NCI-H748 treated with DMSO at 0.1 percent for 48 hours (cell line): ENCODE measurements at places on chromosomes 4 and X.

DNA sequence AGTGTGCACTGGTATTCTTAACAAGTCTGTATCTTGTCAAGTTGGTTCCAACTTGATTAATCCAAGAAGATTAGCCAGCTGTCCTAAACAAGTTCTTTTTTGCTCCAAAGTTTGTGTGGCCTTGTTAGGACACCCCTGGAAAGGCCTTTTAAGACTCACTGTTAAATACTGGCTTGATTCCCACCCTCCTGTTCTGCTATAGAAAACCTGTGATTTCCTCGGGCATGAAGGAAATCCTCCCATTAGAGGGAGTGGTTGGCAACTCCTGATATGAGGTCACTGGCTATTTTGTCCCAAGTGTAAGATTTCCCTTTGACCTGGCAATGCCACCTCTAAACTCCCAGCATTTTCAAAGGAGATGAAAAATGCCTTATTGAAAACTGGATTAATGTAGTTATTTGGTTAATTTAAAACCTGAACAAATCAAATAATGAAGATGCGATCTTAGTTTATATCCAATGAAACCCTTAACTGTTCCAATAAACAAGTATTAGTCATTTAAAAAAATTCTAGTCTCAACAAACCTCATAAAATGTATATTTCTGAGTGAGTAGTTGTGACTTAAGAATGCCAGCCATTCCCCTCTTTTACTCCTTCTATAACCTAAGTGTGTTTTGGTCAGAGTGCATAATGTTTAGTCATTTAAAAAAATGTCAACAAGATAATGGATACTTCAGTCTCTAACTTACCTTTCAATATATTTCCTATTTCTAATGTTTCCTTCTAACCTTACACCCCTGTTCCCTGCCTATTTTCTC is 94.4 kb downstream of the NPNT start:
- no peak for DNase-seq

DNA sequence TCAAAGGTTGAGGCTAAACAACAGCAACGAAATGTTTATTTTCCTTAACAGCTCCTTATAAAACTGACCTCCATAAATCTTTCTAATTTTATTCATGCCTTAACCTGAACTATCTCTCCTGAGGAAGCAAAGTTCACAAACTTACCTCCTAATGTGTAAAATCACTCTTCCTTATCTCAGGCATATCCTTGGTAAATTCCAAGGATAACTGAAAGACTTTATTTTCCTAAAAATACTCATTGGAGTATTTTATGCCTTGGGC is 197.4 kb downstream of the NWD2 start:
- DNase-seq, result no peak

GRCh38 chr4:112897543-112897942 is 151.9 kb upstream of the ANK2 start:
- DNase-seq, result no peak

DNA sequence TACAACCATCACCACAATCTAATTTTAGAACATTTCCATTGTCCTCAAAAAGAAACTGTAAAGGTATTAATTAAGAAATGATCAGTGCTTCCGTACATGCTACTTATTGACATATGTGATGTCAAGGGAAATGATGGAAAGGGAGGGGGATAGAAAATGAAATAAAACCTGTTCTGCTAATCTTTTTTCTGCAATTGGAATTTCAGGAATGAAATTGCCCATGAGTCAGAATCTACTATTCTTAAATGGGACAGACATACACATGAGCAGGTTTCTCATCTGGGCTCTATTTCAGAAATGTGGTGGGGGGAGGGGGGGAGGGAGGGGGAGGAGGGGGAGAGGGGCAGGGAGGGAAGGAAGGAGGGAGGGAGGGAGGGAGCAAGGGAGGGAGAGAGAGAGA is 91.0 kb downstream of the SHROOM4 start:
- DNase-seq, result no peak

DNA sequence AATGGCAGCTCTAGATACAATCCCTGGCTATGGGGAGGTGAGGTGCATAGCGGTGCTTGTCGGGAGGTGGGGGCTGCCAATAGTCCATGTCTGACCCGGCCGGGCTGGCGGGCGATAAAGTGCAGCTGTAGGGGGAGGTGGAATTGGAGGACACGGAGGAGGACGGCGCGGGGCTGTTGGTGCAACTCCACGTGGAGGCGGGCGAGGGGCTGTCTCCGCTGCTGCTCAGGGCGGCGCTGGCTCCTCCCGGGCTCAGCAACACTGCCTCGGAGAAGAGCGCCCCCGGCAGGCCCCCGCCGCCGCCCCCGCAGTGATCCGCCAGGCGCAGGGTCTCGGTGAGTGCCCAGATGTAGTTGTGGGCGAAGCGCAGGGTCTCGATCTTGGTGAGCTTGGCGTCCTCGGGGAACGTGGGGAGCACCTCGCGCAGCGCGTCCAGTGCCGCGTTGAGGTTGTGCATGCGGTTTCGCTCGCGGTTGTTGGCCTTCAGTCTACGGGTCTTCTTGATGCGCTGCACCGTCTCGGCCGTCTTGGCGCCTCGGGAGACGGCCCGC is 1.3 kb downstream of the NEUROG2 start:
- no peak for DNase-seq

GRCh38 chr4:11624370-11624769 is 195.7 kb upstream of the HS3ST1 start:
- no peak for DNase-seq

- DNase-seq, result no peak
Observed at GRCh38 chr4:79540143-79540542, 132.1 kb upstream of the GK2 start.

- DNase-seq, result no peak
Observed at GRCh38 chrX:130846746-130847145, 56.3 kb downstream of the ENOX2 start.

GRCh38 chr4:26736621-26737020 is 124.0 kb upstream of the STIM2 start:
- no peak for DNase-seq

DNA sequence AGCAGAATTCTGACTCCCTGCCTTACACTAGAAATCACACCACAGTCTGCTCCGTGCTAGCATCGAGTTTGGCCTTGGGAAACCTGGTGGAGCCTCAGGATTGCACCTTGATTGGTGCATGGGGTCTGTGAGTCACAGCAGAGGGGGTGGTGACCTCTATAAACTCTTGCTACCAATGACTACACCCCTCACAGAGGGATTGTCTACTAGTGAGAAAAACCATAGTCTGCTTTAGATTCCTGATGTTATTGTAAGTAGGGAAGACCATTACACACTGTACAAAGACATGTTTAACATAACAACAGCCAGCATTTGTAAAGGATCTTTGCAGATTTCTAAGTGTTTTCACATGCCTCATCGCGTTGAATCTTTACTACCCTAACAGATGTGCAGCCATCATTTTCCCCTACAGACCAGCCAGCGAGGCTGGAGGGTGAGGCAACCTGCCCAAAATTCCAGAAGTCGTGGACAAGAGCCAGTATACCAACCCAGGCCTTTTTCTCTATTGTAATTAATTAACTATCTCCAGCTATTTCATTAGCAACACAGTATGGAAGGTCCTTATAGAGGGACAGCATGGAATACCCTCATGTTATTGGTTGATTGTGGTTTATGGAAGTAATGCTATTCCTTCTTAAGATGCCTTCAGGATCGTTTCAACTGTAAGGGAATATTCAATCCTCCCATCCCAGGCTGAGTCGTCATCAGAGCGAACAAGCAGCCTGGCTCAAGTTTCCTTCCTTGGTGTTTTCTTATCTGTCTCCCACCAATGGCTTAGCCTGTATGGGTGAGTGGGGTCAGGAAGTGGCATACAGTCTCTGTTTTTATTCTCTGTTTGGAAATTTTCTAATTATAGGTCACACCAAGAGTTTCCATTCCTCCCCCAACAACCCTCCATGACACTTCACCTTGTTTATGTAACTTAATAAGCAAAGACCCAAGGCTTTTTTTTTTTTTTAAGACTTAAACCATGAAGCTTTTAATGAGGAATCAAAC is 55.9 kb upstream of the KDR start:
- no peak for DNase-seq

- no peak for DNase-seq
Observed at GRCh38 chr4:182065255-182065654, 177.9 kb upstream of the TENM3 start.

- no peak for DNase-seq
Observed at GRCh38 chrX:155535866-155536265, 76.9 kb downstream of the TMLHE start.

DNA sequence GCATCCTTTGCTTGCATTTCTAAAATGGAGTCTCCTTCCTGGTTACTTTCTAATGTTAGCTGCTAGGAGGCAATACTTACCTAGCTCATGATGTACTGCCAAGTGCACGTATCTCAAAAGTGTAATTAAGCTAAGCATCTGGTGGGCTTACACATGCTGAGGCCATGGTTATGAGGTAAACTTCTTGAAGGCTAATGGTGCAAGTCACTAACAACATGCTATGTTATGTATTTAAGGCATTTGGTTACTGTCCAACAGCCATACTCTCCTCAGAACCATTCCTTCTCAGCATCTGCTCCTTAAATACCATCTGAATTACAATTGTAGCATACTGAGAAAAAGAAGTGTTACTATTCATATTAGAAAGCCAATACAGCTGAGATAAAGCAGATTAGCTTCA is 318.6 kb upstream of the BMP3 start:
- DNase-seq, result no peak

DNA sequence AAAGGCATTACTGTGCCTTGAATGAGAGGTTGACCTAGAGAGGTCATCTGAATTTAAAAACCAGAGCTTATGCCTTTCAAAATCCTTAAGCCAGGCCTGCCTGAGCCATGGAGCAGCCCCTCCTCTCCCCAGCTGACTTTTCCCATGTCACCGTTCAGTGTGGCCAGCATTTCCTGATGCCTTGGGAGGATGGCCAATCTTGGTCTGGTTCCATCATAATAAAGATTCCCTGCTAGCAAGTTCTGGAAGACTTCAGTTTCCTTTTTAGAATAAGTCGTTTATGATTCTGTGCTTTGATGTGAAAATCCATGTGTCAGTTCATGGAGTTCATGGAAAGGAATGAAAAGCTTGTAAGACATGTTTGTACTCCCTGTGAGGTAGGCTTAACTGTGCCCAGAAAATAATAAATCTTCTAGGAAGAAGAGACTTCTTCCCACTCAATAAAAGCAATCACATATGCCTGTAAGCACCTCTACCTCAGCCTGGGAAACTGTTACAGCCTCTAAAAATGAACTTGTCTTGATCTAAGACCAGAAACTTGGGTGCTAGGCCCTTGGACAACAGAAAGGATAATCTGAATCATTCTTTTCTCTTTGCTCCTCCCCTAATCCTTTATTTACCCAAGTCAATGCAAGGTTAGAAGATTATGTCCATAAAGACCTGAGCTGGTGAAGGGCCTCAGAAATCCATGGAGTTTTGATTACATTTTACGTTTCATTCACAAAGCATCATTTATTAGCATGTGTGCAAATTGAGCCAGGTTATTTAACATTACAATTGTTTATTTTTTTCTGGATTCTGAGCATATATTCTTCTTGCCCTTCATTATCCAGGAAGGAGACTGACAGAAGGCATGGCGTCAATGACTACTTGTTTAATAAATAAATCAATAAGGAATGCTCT is 84.0 kb upstream of the TBC1D9 start:
- DNase-seq, result no peak

DNA sequence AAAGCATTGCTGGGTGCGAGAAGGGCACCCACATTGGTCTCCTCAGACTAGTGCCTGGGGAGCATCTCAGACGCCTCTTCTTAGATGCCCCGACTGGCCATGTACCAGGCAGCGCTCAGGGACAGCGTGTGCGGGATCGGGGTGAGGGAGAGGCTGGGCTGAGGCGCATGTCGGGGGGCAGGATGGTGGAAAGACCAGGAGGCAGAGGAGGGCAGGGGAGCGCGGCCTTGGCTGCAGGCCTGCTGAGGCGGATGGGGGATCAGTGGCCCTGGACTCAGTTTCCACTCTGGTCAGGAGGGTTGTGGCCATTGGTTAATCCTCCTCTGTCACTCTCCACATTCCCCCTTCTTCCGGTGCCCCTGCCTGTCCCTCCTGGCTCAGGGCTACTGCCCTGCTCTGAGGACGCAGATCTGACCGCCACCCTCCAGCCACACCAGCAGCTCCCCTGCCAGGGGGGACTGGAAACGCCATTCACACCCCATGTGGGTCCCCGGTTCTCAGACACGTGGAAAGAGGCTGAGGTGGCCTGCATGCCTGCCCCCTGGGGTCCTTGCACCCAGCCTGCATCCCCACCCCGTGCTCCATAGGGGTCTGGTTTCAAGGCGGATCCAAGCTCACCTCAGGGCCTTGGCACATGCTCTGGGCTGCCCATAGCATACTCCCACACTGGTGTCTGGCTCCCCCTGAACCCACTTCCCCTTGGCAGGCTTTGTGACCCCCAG is 105.9 kb downstream of the CPZ start:
- DNase-seq, result no peak

- DNase-seq, result no peak
Observed at GRCh38 chr4:155722816-155723499, 35.9 kb upstream of the GUCY1B1 start.

DNA sequence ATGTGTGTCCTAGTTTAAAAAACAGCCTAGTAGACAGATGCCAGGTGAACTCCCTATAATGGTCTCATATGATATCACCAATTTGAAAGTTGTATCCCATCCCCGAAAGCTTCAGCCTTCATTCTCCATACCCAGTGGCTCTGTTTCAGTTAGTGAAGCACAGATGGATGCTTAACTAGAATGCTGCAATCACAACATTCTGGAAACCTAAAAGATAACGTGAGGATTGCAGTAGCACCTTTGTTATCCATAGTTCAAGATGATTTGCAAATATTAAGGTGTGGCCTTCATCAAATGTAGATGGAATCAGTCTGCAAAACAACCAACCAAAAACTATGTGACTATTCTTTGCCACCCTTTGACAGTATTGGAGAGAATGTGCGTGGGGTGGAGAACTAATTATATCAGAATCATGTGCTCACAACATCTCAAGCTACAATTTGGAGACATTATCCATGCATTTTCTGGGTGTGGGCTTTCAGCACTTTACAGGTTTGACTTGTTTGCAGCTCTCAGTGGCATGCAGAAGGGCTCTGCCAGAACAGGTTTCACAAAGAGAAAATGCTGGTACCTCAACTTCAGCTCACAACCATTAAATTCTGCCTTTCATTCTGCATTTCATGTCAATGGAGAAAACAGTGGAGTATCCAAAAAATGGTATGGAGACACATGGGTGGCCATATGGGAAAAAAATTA is 18.3 kb upstream of the PPID start:
- DNase-seq, result no peak

DNA sequence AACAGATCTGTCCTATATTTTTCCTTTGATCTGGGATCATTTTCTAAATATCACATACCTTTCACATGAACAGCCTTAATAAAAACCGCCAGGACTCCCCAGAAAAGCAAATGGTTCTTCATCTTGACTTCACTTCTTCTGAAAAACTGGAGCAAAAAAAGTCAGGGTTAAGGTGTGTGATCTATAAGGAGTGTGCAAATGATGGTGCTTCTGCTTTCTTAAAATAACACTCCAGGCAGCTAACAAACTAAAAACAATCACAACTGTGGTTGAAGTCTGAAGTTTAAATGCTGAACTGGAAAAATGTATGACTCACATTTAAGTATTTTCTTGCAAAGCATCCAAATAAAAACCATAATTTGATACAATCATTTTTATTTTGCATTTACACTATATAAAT is at the start of gene JCHAIN:
TSS of gene JCHAIN (minus strand) at position 140 of the 400 bp plus-strand sequence. CDS start at position 122, 18 bp downstream.
- no peak for DNase-seq

GRCh38 chr4:107453987-107454386 is 266.0 kb downstream of the PAPSS1 start:
- DNase-seq, result no peak
